ENCODE measurements at places on chromosomes 1 and 21. TPM values are rescaled to one million over a fixed set of nuclear protein-coding genes. Genes with fewer than 3 reads are reported as not detected.

- H3K4me3 ChIP-seq, result no peak overlapping the region
- H3K27me3 ChIP-seq, result no peaks in the 10 kb centered on the region
- no peaks in the 10 kb centered on the region for H3K36me3 ChIP-seq
- no peak for DNase-seq
These were observed 15.1 kb upstream of the PADI3 start for GRCh38 chr1:17233675-17234320.

The PLPPR4 gene
- not detected for total RNA-seq

The DEPDC1 gene
- total RNA-seq, result 0.39 TPM

The CTSE gene
- not detected for total RNA-seq

GRCh38 chr1:95679262-95679661 is 445.3 kb downstream of the RWDD3 start:
- no peak for DNase-seq
- H3K27ac ChIP-seq, result no peak overlapping the region
- H3K4me3 ChIP-seq, result no peak overlapping the region
- H3K4me1 ChIP-seq, result no peaks in the 10 kb centered on the region
- no peaks in the 10 kb centered on the region for H3K27me3 ChIP-seq

Data from CD4-positive, CD25-positive, alpha-beta regulatory T cell (primary cell).